ENCODE measurements at places on chromosomes 16 and 17.

GRCh38 chr17:42555122-42555622 lies 2.4 kb downstream of the HSD17B1 start:
- DNase-seq: no peak

- no peak for DNase-seq
Observed at GRCh38 chr16:87824016-87824990, 45.0 kb downstream of the SLC7A5 start.

GRCh38 chr16:74667255-74667700 lies 601 bp upstream of the RFWD3 start:
- no peak for DNase-seq

DNA sequence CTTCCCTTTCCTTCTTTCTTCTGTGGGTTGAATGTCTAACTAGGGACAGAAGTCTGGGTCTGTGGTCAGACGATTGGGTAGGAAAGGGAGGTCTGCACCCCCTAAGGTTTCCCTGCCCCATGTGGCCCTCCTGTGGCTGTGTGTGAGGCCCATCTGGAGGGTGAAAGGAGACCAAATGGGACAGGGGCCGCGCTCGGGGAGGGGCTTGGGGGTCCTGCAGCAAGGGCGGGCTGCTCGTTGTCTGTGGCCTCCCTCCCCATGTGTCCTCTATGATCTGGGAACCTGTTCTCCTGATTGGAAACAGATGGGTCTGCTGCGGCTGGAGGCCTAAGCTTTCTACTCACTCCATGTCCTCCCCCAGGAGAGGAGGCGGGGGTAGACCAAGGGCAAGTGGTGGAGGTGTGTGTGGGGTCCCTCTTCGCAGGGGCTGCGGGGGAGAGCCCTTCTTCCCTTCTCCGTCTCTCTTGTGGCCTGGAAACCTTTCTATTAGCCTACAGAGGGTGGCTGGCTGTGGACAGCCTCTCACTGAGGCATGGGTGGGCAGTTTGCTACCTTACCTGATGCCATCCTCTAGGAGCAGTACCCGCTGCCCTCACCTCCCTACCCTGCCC lies 18.6 kb downstream of the IGFBP4 start:
- DNase-seq: no peak

GRCh38 chr17:55219934-55220333 lies 44.8 kb upstream of the HLF start:
- no peak for DNase-seq

DNA sequence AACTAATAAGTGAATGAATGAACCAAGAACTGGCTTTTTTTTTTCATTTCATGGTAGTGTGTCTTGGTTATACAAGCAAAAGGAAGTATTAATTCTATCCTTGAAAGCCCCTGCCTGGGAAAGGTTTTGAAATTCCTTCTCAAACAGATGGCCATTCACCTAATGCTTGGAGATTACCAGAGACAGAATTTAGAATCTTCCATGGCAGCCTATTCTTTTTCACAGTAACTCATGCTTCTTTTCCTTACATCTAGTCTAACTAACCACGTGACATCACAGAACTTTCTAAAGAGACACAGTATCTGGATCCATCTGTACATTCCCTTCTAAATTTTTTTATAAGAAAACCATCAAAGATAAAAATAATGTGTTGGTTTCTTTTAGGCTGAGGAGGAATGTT lies 151.6 kb downstream of the FTO start:
- DNase-seq: no peak

DNA sequence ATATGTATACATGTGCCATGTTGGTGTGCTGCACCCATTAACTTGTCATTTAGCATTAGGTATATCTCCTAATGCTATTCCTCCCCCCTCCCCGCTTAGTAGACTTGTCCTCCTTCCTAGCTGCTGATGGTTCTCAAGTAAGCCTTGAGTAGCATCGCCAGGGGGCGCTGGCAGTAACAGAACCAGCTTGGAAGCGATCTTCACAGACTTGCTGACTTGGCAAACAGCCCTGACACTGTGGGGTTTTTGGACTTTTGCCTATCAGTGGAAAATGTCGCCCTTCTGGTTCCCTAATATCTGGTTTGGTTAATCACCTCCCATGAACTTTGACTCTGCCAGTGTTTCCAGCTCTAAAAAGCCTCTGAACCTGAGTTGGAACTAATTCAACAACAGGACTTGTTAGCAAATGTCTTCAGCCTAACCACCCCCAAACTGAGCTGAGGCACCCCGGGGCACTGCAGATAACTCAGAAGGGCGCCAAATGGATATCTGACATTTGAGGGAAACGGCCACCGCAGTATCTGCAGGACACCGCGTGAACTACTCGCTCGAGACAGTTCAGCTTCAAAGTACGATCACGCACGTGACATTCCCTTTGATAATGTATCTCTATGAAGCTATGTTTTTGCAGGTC lies 15.4 kb upstream of the SPATA32 start:
- DNase-seq: peak; percentile 83

DNA sequence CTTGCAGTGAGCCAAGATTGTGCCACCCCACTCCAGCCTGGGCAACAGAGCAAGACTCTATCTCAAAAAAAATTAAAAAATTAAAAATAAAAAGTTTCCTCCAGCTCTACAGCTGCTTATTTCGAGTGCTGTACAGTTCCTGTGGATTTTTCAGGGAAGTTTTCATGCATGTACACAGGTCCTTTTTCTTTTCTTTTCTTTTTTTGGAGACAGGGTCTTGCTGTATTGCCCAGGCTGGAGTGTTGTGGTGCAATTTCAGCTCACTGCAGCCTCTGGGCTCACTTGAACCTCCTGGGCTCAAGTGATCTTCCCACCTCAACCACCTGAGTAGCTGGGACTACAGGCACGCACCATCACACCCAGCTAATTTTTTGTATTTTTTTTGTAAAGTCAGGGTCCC lies 15.9 kb downstream of the EEF2K start:
- DNase-seq: no peak

GRCh38 chr16:180681-181564 lies 664 bp downstream of the HBQ1 start:
- DNase-seq: no peak

- DNase-seq: no peak
Observed at GRCh38 chr17:27351759-27352158, 57.8 kb downstream of the WSB1 start.

- peak; percentile 95 for DNase-seq
Observed at GRCh38 chr17:42456223-42457106, 2.2 kb upstream of the ATP6V0A1 start.

DNA sequence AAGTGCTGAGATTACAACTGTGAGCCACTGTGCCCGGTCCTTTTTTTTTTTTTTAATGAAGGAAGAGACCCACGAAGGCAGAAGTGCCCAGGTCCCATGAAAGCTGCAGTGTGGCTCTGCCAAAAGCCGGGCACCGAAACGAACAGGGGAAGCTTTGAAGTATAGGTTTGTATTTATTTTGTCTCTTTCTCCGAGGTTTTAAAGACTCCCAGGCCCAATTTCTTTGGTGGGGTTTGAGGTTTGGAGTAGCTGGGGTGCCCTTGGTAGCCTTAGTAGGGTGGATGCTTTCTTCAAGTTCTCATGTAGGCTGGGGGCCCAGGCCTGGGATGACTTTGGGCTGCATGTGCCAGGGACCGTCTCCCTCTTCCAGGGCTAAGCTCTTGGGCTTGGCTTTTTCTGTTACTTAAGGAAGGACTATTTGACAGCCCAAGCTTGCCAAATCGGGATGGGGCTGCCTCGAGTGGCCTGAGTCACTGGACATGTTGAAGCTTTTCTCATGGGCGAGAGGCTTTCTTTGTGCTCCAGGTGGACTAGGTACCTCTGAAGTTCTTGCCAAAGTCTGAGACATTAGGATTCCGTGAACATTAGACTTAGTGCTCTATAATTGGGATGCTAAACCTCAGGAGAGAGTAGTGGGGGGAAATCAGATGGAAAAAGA lies 66.3 kb downstream of the WIPI1 start:
- DNase-seq: no peak

DNA sequence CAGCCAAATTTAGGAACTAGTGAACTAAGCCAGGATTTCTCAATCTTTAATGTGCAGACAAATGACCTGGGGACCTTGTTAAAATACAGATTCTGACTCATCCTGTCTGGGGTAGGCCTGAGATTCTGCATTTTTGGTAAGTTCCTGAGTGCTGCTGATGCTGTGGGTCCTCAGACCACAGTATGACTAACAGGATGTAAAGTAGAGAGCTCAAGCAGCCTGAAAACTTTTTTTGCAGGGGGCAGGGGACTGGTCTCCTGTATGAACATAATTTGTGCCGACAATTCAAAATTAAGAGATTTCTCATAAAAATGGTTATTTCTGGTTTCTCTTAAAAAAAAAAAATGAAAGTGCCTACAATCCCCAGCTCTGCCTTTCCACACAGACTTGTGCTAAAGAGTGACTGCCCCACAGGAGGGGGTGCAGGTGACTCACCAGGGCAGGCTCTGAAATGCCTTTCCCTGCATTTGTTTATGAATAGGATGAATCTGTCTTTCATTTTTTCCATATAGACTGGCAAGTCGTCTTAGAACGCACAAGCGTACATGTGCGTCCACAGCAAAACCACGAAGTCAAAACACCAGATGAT lies 271.5 kb downstream of the PHKB start:
- no peak for DNase-seq

- DNase-seq: no peak
Observed at GRCh38 chr17:43588664-43589435, 42.7 kb upstream of the ETV4 start.

DNA sequence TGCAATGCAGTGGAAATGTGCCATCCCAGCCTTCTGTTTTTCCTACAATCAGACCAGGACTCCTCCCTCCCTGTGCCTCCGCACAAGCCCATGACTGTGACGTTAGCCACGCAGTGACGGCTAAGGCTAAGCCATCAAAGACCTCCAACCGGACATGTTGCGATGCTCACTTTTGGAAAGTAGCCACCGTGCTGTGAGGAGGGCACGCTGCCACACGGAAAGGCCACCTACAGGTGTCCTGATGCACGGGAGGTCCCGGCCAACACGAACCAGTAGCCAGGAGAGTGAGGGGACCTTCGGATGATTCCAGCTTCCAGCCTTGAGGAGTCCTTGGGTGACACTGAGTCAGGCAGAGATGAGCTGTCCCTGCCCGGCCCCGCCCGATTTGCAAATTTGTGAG lies 53.9 kb downstream of the FOXL1 start:
- no peak for DNase-seq

- no peak for DNase-seq
Observed at GRCh38 chr16:77711179-77711578, 11.1 kb upstream of the NUDT7 start.

DNA sequence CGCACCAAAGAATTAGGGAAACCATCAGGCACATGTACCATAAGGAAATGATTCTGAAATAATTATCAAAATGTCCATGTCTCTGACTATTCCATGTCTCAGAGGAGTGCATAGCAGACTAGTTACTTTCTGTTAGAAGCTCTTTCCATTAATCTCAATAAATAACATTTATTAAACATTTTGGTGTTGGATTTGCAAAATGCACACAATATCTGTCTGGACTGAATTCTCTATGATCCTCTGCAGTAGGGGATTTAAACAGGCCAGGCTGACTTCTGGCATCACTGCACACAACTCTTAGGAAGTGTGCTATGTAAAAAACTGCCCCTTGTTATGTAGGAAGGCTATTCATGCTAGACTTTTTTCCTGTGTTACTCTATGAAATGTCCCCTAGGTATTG lies 283.3 kb upstream of the CDH5 start:
- DNase-seq: no peak

- no peak for DNase-seq
Observed at GRCh38 chr16:3400446-3400778, 392 bp downstream of the ZSCAN32 start.

DNA sequence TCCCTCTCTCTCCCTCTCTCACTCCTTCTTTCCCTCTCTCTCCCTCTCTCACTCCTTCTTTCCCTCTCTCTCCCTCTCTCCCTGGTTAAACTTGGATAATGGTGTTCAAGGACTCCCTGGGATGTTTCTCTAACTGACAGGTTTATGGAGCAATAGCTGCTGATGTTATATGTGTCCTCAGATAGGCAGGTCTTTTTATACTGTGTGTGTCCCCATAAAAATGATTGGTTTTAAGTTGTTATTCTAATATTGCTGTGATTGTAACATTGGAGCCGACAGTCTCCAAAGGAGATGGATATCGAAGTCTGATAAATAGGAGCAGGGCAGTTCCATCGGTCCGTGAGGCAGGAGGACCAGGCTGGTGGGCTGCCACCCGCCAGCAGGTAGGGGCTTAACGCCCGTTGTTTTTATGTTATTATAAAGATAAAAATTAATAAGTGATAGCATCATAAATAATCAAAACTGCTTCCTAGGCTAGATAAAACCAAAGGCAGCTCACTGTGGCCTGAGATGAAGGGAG lies 38.1 kb upstream of the C16orf82 start:
- DNase-seq: no peak

GRCh38 chr17:73744411-73744810 lies 100.2 kb upstream of the SDK2 start:
- DNase-seq: no peak

- DNase-seq: no peak
Observed at GRCh38 chr16:87922250-87922871, 14.0 kb downstream of the CA5A start.

DNA sequence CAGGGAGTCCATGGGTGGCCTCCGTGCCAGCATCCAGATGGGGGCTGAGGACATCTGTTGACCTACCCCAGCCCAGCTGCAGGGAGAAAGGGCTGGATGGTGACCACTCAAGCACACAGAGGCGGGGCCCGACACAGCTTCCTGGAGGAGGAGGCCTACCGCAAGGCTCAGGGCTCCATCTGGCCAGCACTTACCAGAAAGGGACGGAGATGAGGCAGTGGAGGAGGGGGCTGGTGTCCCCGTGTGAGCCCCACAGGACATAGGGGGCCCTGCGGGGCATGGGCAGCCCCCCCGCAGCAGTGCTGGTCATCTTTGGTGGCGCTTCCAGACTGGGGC lies 147.5 kb upstream of the CIBAR2 start:
- no peak for DNase-seq

GRCh38 chr16:144797-145252 lies 6.4 kb upstream of the NPRL3 start:
- DNase-seq: no peak

DNA sequence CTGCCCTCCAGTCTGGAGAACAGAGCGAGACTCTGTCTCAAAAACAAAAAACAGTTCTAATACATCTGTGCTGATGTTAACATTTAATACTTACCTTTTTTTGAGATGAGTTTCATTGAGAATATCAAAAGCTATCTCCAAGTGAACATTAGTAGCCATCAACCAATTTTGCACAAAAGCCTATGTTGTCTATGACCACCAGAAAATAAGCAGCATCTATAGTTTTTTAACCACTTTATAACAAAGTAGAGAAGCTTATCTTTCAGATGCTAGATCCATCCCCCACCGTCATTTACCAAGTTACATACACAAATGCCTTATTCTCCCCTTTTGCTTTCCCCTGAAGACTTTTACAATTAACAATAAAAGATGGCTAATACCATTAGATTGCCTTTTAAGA lies 4.1 kb downstream of the SRSF1 start:
- DNase-seq: no peak

GRCh38 chr17:76524598-76525512 lies 12.7 kb downstream of the CYGB start:
- no peak for DNase-seq

DNA sequence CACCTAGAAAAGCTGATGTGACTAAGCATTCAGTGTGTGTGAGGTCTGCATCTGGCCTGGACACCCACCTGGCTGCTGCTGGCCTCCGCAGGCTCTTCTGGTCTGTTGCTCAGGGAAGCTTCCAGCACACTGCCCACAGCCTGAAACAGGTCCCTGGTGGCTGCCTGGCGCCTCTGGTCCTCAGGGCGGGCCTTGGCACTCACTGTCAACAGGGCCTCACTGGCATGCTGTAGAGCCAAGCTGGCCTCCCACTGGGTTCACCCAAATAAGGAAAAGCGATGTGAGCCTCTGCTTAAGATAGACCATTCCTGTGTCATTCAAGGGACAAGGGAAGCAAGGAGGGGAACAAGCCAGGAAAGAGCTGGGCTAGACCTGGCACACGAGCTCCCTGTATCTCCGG lies 70.6 kb upstream of the BCO1 start:
- no peak for DNase-seq
